ENCODE measurements at places on chromosomes 5 and 9. TPM values are rescaled to one million over a fixed set of nuclear protein-coding genes. Genes with fewer than 3 reads are reported as not detected.

GRCh38 chr5:166883016-166883415 is 1408.4 kb upstream of the WWC1 start:
- no peaks in the 10 kb centered on the region for H3K4me1 ChIP-seq
- no peak overlapping the region for H3K4me3 ChIP-seq
- H3K36me3 ChIP-seq: no peaks in the 10 kb centered on the region
- DNase-seq: no peak

DNA sequence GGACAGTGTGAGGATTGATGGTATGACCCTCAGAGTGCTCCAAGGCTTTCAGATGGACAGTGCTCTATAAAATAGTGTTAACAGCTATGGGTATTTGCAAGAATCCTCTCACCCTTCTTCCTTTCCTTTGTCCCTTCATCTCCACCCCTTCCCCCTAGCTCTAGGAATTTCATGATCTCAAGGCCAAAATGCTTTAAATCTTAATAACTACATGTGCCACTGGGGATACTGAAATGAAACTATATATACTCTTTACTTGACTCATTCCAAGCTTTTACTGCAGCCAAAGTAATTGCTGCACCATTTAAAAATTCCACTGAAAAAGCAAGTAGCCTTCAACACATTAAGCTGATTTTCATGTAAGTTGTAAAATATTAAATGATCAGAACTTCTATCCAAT is 361.6 kb upstream of the SLC30A5 start:
- H3K27me3 ChIP-seq: no peaks in the 10 kb centered on the region
- DNase-seq: no peak
- no peak overlapping the region for H3K4me3 ChIP-seq
- no peak overlapping the region for H3K27ac ChIP-seq

GRCh38 chr9:105127863-105128220 is 116.6 kb upstream of the SLC44A1 start:
- H3K4me1 ChIP-seq: peaks cover 55% of the 10 kb centered on the region
- DNase-seq: peak; percentile 41
- no peak overlapping the region for H3K4me3 ChIP-seq
- H3K27me3 ChIP-seq: no peaks in the 10 kb centered on the region

ARHGEF39 gene
- not detected for total RNA-seq

TLX3 gene
- not detected for total RNA-seq

GLT6D1 gene
- total RNA-seq: not detected

PAEP gene
- not detected for total RNA-seq

All from naive thymus-derived CD4-positive, alpha-beta T cell (primary cell).